Activated CD4-positive, alpha-beta T cell treated with anti-CD3 and anti-CD28 coated beads, Interleukin-2, amount 50 U/mL, for 4 hours (primary cell): ENCODE measurements at places on chromosomes 3 and 15.
A peak's percentile ranks its signal among the peaks of the same experiment; 100 is the strongest.

DNA sequence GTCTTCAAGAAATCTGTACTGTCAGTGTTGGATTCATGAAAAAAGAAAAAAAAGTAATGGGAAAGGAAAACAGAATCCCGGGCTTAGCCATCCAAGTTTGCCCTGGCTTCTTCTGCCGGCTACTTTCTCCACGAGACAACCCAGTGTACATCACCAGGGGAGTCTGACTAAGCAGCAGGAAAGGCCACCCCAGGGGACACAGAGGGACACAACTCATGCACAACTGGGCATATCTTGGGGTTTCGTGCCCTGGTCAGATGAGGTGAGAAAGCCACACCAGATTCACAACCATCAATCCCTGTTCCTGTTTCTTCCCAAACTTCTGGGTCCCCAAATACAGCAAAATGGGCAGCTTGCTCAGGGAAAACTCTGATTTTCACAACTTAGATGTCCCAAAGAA, 33.2 kb downstream of the ADAMTS17 start:
- no peak for DNase-seq

DNA sequence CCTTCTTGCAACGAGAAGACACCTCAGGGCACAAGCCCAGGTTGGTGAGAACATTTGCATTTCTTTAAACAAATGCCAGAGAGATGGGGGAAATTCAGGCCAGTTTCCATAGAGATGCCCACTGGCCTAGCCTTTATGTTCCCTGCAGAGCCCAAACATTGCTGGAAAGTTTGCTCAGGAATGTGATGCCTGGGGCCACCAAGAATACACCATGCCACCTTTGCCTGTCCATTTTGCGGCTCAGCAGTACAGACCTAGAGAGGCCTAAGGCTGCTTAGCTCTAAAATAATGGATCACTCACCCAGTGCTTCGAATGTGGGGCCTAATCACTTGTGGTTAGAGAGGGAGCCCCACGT, 210.0 kb downstream of the RPLP1 start:
- DNase-seq: no peak

DNA sequence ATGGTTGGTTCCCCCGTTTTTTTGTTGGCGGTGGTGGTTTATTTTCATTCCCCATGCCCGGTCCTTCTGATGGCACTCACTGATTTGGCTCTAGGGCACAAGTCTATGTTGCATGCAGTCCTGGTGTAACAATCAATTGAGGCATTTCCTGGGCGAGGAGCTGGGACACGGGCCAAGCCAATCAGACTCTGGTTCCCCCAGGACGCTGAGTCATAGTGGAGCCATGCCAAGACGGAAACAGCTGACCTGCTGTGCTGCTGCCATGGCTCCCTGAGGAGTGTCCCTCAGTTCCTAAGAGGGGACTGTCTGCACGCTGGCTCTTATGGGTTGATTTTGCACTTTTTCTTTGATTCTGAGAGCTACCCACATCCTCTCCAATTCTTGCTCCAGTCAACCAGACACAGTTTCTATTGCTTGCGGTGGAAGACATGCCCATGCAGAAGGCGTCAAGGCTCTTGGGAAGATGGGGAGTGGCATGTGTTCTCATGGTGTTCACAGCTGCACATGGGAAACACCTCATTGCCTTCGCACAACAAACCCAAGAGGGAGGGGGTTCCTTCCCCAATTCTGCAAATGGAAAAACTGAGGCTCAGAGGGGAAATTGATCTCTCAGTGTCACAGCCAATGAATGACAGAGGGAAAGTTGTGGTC, 28.3 kb upstream of the ALDH1L1 start:
- no peak for DNase-seq

- DNase-seq: no peak
Measured at GRCh38 chr3:14460342-14461005, 58.1 kb downstream of the SLC6A6 start.

DNA sequence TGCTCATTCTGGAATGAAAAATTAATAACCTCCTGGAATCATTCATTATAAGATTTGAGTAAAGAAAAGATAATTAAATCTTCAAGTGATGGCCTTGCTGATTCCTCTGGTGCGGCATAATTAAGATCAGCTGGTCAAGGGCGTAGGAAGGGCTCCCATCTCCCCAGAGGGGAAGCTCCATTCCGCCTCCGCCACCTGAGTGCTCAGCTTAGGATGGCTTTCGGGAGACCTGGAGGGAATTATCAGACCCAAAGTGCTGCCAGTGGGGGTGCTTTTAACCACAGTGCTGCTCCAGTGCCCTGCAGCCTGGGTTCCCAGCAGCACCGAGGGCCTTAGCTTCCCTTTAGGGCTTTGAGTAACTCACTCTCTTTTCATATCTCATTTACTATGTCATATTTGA, 556.6 kb upstream of the RGMA start:
- no peak for DNase-seq

- no peak for DNase-seq
Measured at GRCh38 chr3:49701388-49702077, 12.2 kb downstream of the RNF123 start.

GRCh38 chr15:74240002-74240568, 4.0 kb downstream of the CCDC33 start:
- DNase-seq: no peak

- DNase-seq: no peak
Measured at GRCh38 chr3:122322095-122323075, 2.7 kb upstream of the CSTA start.

DNA sequence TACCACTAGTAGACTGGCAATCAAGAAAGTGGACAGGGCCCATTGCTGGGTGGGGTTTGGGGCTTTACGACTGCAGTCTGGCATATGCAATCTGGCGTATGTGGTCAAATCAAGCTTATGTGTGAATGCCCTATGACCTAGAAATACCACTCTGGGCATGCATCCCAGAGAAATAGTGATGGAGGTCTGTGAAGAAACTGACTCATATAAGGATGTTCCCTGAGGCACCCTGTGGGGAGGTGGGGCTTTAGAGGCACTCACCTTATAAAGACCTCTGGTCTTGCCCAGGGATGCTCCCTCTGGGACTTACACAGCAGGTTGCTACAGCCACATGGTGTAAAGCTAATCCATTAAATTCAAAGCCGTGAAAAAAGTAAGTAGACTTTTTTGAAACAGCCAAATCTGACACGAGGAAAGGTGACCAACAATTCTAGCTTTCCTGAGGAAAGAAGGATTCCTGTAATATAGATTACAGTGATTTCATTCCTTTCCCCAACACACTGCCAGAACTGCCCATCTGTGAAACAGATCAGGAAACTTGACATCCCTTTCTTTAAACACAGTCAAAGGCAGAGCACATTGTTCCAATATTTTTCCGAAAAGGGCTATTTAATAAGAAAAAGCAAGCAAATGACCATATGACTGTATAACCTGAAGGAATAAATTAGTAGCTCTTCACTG, 13.6 kb downstream of the RARRES1 start:
- DNase-seq: no peak

DNA sequence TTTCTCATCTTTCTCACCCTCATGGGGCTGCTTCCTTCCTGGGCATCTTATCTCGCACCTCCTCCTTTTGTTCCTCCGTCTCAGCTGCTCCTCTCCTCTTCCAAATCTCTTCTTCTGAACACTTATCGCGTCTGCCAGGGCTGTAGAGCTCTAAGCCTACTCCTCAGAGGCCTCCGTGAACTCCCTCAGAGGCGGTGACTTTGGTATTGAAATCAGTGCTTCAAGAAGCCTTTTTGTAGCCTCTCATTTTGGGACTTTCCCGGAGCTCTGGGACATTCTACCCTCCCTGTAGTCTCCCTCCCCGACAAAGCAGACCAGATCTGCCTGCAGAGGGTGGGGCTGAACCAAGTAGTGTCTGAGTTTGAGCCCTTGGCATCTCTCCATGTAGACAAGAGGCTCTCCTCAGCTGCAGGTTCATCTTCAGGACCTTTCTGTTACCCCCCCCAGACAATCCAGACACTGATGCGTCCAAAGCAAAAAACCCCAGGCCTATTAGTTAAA, 17.5 kb upstream of the CPNE9 start:
- no peak for DNase-seq

DNA sequence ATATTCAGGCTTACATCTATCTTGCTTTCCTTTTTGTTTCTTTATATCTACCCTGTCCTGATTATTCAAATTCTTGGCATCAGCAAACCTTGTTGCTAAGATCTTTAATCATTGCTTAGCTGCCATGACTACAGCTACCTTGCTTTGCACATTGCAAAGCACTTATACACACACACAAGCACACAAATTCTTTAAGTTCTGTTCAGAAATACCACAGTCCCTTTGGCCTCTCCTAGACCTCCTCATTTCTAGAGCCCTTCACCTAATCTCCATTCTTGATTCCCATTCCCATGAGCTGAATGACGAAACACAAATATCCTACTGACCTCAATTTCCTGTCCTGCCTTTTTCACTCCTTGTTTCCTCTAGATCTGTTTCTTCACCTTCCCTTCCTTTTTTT, 409.6 kb downstream of the UNC13C start:
- DNase-seq: no peak

- no peak for DNase-seq
Measured at GRCh38 chr3:5001135-5001534, 21.9 kb downstream of the BHLHE40 start.

DNA sequence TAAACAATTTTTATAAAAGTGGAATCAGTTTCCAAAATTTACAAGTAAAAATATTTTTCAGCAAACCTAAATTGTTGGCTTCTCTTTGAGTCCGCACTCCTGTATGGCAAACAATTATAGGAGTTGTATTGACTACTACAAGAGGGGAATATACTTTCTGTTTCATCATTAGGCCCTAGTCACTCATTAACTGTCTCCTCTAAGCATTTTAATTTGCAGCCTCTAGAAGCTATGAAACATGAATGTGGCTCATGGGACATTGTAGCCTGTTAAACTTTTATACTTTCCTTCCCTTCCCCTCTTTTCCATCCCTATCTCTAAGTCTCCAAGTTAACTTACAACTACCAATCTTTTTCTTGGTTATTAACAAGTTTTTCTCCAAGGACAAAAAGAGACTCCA, 58.9 kb upstream of the CBLB start:
- DNase-seq: no peak

DNA sequence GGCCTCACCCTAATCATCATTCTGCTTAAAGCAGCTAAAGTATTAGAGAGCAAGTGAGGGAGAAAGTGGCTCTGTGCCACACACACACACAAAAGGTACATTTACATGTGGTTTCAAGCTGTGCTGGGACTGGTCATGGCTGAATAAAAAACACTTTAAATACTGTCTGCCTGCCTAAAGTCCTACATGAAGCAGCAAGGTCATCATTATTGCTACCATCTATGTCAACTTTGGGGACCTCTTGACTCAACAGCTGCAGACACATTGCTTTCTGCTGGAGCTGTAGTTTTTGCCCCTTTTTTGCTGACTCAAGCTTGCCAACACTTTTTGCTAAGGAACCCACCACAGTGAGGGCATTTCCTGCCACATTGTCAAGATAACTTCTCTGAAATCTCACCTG, 1237.9 kb downstream of the ROBO2 start:
- DNase-seq: no peak

GRCh38 chr3:130299531-130299930, 45.9 kb upstream of the COL6A5 start:
- DNase-seq: no peak

DNA sequence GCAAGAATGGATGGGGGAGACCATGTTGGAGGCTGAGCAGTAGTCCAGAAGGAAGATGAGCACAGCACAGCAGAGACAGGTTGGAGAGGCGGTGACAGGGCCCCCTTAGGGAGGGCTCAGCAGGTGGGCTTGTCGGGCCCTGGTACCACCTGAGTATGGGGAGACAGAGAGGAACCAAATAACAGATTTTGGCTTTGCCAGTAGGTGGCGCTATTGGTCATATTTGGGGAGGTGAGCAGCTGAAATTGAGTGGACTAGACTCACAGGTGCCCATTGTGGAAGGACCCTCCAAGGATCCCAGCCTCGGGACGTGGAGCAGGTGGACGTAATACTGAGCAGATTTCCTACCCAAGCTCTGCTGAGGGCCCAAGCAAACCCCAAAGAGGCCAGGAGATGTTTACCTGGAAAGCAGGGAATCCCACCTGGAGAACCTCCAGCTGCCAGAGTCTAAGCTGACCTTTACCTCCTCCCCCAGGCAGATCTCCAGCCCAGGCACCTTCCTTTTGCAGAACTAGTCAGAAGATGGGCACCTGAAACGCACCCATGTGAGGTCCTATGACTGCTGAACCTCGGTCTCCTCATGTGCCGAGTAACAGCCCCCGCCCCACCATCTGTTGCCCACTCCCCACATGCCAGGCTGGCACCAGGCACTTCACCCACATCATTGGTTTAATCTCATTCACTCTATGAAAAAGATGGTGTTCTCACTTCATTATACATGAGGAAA, 24.6 kb upstream of the CORO2B start:
- peak; percentile 47 for DNase-seq

GRCh38 chr3:42507761-42508335, 5.4 kb downstream of the VIPR1 start:
- no peak for DNase-seq

- no peak for DNase-seq
Measured at GRCh38 chr3:127014536-127015281, 31.8 kb downstream of the PLXNA1 start.

DNA sequence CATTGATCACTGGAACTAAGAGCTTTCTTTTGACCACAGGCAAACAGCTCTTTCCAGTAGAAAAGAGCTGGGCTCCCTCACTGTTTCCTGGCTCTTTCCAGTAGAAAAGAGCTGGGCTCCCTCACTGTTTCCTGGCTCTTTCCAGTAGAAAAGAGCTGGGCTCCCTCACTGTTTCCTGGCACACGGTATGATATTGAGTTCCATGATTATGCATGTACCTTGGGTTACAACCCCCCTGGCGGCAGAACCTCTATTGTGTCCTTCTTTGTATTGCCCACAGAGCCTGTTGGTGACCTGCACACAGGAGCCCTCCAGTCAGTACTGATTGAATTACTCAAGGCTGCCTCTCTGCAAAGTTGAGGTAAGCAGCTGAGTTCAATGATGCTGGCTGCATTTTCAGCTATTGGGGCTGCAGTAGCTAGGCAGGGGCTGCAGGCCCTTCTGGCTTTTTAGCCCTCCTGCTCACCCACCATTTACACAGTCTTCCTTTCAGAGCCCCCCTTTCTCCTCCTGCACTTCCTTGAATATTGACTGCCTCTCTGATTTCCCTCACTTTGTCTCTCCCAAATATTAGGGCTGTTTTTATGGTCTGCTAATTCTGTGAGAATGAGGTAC, 10.2 kb downstream of the ACKR2 start:
- no peak for DNase-seq

- peak; percentile 10 for DNase-seq
Measured at GRCh38 chr3:48716508-48716981, 476 bp downstream of the IP6K2 start.

DNA sequence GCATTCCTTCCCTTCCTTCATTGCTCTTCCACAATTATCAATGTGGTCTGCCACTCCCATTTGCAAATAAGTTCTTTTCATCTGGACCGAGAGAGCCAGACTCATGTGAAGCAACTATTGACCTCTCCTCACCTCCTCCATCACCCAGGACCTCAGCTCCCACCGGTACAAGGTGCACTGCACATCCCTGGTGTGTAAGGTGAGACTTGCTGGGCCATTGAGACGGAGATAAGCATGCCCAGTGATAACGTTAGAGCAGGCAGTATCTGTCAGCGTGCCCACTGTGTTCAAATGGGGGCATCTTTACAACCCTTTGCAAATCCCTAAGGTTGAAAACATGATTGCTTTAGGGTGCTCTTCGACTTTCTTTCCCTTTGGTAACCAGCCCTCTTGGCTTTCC, 154.8 kb downstream of the ADAMTS17 start:
- no peak for DNase-seq
